ENCODE measurements at places on chromosomes 5 and 9.

DNA sequence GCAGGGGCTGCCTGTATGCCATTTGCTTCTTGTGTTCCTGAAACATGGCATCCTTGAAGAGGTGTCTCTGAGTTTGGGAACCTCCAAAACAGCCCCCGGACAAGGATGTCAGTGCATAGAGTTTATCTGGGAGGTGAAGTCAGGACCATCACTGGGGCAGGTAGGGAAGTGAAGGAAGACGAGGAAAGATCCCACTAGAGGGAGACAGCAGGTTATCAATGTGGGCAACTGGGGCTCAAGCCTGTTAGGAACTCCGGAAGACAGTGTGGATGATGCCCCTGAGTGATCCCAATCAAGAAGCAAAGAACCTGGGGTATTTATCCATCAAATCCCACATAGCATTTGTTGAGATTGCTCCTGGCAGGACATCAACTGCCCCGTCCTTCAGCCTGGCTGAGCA, 233.1 kb downstream of the AGTPBP1 start:
- no peak for DNase-seq

GRCh38 chr9:19895006-19895405, 106.2 kb upstream of the SLC24A2 start:
- no peak for DNase-seq

DNA sequence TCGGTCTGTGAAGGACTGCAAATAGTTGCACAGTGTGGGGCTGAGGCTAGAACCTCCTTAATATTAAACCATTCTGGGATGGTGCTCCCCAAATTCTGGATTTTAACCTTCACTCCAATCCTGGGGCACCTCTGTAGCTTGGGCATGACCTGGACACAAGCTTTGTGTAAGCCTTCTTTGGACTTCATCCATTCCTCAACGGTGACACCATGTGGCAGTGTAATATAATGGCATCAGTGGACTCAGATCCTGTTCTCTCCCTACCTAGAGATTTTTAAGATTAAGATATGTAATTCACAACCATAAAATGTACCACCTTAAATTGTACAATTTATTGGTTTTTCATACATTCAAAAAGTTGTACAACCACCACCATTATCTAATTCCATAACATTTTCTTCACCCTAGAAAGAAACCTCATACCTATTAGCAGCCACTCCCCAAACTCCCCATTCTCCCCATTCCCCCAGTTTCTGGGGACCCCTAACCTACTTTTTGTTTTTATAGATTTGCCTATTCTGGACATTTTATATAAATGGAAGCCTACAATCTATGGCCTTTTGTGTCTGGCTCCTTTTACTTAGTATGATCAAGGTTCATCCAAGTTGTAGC, 4.8 kb upstream of the PLGRKT start:
- no peak for DNase-seq

DNA sequence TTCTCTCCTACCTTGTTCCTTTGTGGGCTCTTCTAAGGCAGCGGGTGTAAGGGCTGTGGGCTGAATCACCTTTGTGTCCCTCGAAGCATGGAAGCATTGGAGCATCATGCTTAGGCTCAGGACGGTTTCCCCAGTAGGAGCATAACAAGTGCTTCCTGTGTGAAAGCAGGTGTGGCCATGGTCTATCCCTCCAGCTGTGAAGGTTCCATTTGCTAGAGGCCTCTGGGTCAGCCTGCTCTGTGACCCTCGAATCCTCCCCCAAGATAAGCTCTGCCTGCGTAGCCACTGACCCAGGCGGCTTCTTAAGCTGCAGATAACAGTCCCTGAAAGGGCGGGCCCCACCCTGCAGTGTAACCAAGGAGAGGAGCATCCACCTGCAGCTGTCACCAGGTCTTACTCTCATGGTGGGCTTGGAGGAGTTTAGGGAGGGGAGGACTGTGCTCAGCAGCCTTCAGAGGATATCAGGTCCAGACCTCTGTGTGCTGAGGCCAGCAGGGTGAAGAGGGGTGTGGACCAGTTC, 8.4 kb upstream of the NDST1 start:
- no peak for DNase-seq

DNA sequence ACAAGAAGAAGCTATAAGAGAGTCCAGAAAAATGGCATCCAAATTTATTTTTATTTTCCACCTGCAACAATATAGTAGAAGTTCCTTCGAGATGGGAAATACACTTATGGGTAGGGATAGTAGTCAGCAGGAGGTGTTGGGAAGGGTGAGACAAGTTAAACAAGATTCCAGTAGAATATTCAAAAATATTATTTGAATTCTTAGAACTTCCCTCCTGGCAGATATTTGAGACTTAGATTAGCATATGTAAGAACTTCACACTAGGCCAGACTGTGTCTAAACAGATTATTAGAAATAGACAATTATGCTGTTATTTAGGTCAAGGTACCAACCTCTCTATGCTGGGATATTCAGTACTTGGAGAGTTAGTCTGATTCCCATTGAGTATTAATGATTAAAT, 108.7 kb downstream of the PLK2 start:
- no peak for DNase-seq

- DNase-seq = no peak
Observed at GRCh38 chr5:25190521-25191000, 545.8 kb upstream of the CDH10 start.

- DNase-seq = no peak
Observed at GRCh38 chr9:113794721-113795120, 81.4 kb upstream of the ZNF618 start.

DNA sequence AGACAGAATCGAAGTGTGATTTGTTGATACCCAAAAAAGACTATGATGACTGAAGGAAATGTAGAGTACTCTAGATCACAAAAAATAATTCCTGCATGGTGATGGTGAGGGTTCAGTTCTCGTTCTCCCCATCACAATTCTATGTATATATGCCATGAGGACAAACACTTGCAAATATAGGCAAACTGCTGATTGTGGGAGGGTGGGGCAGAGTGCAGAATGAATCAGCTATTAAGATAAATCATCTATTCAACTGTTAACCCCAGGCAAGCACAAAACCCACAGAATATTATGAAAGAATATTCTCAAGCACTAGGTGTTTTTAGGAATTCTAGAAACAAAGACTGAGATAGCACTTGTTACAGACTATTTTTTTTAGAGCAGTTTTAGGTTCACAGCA, 13.9 kb upstream of the UBLCP1 start:
- no peak for DNase-seq

GRCh38 chr9:94086486-94087345, 2.5 kb downstream of the PTPDC1 start:
- DNase-seq = no peak

DNA sequence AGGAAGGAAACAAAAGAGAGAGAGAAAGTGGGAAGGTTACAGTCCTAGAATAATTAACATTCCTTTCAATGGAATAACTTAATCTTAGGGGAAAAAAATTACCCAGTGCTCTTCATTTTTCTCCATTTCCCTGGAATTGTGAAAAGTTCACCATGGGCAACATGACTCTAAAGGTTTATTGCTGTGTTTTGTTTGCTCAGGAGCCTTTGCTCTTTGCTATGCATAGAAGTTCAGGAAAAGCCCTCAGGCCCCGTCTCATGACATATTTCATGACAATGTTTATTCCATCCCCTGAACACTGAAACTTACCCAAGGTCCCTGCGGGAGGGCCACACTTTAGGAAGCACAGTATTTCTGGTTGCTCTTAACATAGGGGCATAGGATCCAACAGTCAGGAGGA, 9.8 kb upstream of the CTSL start:
- DNase-seq = no peak

DNA sequence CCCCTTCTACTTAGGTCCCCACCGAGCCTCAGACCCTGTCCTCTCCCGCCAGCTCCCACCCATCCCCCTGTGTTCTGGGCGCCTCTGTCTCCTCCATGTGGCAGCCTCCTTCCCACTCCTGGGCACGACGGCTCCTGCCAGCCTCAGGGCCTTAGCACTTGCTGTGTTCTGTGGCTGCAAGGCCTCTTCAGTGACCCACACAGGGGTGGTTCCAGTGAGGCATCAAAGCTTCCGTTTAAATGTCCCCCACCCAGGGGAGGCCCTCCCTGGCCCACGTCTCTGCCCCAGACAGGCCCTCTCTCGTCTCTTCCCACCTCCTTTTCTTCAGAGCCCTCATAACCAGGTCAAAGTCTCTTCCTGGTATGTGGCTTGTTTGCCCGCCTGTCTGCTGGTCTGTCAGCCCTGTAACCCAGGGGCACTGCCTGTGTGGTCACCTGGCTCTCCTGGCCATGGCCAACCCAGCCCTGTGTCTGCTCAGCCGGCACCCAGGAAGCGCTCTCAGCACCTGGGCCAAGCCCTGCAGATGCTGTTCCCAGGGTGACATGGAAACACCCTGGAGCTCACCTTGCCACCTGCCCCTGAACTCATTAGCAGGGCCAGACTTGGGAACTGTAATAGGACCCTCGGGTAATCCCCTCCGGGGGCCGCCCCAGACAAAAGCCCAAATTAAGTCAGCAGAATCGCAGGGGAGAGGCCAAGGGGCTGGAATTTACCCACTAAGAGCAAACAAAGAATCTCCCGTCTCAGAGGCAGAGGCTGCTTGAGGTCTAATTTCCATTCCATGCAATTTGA, 33.7 kb downstream of the LHX3 start:
- no peak for DNase-seq

- no peak for DNase-seq
Observed at GRCh38 chr9:95901506-95901905, 26.0 kb downstream of the ERCC6L2 start.

DNA sequence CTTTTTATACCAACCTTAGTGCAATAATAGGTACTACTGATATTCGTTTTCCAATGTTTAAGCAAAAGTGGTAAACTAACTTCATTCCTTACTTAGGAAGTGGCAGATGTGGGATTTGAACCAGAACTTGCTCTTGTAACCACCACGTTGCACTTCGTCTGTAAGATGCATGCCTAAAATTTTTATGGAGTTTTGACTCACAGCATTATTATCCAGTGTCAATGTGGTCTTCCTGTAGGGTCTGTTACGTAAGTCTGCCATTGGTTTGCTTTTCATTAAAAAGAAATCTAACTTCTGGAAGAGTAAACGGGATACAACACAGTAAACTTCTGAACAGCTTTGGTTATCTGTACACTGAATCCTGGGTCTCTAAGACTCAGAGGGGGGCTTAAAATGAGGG, 521.0 kb upstream of the WWC1 start:
- DNase-seq = no peak

DNA sequence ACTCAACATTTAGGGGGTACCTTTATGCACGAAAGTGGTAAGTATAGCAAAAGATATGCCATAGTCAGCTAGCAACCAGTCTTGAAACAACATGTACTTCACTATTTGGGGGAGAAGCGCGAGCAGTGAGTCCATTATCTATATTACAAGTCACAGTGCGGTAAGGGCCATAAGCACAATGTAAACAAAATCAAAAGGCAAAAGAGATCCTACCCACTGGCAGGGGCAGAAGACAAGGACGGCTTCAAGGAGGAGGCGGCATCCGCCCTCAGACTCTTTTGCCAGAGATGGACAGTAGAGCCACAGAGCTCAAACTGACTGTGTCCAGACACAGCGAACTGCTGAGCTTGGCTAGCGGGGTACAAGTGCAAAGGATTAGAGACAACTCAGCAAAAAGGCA, 9.6 kb downstream of the MAPK9 start:
- DNase-seq = no peak

GRCh38 chr5:177339107-177339638, 12.3 kb downstream of the LMAN2 start:
- no peak for DNase-seq

DNA sequence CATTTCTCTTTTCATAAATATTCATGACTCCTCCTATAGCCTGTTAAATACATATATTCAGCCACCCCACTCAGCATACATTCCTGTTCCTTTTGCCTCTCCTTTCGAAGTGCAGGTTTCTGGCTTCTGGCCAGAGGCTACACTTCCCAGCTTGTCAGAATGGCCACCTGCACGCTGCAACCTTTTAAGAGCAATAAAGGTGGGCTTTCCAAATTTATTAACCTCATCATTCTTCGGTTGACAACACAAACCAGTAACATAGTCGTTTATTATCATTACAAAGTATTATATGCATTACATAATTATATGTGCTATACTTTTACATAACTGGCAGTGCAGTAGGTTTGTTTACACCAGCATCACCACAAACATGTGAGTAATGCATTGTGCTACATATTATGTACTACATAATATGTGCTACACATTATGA, 16.5 kb upstream of the TMEM171 start:
- DNase-seq = no peak

GRCh38 chr5:167014401-167015056, 1276.9 kb upstream of the WWC1 start:
- DNase-seq = no peak

DNA sequence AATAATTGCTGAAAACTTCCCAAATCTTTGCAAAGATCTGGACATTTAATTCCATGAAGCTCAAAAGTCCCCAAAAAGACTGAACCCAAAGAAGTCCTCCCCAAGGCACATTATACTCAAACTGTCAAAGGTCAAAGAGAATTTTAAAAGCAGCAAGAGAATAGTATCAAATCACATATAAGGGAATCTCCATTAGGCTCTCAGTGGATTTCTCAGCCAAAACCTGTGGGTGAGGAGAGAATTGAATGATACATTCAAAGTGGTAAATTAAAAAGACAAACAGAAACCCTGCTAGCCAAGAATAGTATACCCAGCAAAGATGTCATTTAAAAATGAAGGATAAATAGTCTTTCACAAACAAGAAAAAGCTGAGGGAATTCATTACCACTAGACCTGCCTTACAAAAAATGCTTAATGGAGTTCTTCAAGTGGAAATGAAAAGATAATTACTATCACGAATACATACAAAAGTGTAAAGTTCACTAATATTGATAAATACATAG, 134.1 kb downstream of the NDUFS4 start:
- no peak for DNase-seq

- no peak for DNase-seq
Observed at GRCh38 chr9:92480986-92481633, 1.2 kb downstream of the ASPN start.

DNA sequence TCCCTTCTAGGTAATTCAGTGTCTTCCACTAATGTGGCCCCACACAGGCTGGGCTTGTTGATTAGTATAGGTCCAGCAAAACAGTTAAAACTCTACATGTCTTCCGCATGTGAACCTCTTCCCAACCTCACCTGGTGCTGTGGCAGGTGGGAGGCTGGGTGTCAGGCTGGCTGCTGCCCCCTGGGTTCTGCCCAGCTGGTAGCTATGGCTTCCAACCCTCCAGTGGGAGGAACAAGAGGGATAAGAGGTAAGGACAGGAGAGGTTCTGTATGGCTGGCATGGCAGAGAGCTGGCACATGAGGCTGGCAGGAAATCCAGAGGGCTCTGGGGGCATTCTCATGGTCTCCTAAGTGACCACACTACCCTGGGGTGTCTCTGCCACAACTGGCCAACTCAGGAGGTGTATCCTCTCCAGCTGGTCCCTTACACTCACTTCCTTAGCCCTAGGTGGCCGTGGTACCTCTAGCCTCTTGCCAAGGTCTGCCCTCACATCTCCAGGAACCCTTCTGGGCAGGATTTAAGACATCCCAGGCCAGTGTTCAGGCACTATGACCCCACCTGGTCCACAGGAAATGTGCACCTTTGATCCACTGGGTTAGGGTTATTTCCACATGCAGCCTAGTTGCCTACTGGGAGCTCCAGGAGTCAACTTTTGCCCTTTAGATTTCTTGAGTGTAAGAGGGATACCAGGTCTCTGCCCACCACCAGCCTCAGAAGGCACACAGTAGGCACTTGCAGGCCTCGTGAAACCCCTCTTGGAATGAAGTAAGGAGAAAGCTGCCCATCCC, 41.7 kb downstream of the AHRR start:
- DNase-seq = no peak
